CD8-positive, alpha-beta T cell (primary cell): ENCODE measurements at places on chromosomes 2 and 18.

DNA sequence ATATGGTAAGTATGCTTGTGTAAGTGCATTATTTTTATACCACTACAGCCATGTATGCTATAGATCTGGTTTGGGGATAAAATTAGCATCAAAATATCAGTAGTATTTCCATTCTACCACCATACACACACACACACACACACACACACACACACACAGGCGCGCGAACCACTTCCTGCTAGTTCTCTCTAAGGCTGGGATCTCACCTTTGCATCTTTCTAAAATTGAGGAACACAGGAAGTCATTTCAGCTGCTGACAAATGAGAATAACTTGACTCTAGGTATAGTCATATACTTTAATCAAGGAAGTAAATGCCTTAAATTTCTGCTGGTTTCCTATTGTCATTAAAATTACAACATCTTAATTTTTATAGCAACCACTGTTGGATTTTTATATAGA lies 72.5 kb downstream of the RBM43 start:
- peak; percentile 31 for DNase-seq

GRCh38 chr2:179470992-179471391 lies 206.4 kb upstream of the SESTD1 start:
- DNase-seq = no peak

DNA sequence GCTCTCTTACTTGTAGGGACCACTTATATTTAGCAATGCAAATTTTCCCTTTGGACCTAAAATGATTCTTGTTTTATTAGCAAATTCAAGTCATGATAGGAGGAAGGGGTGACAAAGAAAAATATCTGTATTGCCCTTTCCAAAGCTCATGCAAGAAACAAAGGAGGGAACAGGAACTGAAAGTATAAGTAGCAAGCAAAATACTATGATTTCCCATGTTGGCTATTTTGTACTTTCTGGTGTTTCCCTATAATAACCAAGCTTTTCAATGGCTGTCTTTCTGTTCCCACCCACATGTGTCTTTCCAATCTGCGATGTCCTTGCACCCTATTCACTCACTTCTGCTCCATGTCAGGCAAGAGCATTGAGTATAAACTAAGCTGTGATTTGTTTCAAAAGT lies 279.7 kb downstream of the RNF144A start:
- no peak for DNase-seq

DNA sequence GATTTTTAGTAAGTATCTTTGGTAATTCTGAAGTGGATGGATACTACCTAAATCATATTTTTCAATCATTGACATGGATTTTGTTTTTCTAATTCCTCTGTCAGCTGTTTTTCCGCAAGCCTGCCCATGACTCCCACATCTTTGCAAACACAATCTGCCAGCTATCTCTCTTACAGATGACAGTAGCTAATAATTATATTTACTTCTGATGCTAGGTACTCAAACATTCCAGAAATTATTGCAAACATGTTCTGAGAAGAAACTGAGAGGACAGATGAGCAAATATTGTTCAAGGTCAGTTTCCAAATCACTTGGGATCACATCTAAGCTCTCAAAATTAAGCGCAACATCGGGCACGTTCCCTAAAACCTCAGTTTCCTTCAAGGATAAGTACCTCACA lies 270.0 kb upstream of the CDH19 start:
- DNase-seq = no peak

- no peak for DNase-seq
Measured at GRCh38 chr2:27690052-27690451, 26.4 kb downstream of the SLC4A1AP start.

DNA sequence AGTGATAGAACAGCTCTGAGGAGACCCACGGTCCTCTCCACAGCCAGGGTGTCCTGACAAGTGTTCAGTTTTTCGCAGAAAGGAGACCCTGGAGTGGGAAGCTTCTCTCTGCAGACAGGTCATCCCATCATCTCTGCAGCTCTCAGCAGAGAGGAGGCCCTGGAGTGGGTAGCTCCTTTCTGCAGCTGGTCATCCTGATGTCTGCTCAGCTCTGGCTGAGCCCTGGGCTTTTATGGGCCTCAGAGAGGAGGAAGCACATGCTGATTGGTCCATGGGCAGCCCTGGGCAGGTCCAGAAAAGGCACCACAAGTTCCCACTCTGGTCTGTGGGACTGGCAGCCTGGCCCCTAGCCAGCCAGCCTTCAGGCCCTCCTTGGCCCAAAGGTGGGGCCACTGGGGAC lies 72.3 kb upstream of the ST3GAL5 start:
- no peak for DNase-seq

DNA sequence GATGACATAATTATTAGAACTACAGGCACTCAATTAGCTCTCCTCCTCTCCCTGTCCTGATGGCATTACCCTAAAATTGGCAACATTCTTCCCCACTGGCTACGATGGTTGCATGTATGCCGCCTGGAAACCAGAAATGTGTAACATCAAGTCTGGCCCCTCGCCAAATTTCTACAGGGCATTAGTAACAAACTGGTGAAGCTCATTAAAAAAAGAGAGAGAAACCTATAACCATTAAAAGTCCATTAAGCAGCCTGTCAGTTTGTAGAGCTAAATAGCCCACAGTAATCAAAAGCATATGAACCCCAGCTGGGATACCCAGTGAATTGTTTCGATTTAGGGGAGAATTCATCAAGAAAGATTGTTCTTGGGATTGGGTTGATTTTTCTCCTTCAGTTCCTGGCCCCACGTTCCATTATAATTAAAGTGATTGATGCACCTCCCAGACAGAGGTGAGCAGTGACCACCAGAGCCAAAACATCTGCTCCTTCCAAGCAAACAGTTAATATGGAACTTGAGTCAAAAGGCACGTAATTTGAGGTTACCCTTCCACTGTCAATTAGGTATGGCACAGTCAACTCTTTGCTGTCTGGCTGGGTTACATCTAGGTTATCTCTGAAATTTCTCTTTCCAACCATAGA lies 208.6 kb downstream of the C1D start:
- DNase-seq = no peak

DNA sequence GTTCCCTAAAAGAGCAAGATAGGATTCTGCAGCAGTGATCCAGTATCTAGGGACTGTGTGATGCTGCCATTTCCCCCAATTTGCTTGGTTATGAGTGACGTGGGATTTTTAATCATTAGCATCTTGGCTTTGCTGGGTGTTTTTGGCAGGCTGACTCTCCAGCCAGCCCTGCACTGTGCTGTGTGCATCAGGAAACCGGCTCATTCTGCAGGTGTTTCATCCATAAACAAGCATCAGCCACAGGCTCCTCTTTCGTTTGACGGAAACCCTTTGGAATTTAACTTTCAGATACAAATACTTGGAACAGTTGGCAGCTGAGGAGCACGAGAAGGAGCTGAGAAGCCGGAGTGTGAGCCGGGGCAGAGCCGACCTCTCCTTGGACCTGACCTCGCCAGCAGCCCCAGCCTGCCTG lies 135.9 kb downstream of the TPGS2 start:
- no peak for DNase-seq

- DNase-seq = no peak
Measured at GRCh38 chr2:124920448-124920847, 895.4 kb downstream of the CNTNAP5 start.

- DNase-seq = no peak
Measured at GRCh38 chr18:37553633-37554398, 11.8 kb downstream of the CELF4 start.

GRCh38 chr2:218405746-218406208 lies 6.1 kb downstream of the CTDSP1 start:
- no peak for DNase-seq

- DNase-seq = no peak
Measured at GRCh38 chr18:5627776-5628511, 84.1 kb upstream of the EPB41L3 start.

DNA sequence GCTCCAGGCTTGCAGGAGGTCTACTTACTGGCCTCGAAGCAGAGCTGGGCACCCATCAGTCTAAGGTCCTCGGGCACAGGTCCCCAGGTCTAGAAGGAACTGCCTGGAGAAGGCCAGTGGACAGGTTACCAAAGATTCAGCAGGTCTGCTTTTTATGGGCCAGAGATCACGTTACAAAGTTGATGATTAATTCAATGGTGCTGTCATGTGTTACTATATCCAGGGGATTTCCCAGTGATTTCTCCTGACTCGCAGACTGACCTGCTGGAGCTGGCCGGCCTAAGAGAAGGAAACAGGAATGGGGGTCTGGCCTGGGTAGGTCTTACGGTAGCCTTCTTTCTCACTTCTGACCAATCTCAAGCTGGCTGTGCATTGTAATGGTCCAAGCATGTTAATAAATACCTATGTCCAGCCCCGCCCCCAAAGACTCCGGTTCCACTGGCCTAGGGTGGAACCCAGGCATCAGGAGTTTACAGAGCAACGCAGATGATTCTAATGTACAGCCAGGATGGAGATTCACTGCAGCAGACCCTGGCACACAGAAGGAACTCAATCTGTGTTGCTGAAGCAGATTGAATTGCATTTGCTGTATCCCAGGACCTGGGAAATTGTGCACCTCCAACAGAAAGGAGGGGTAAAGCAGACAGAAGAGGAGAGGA lies at the start of gene NEURL3:
Gene NEURL3, minus strand, starts transcription at position 127 of the 659 bp plus-strand sequence. Its CDS starts 71 bp downstream, at position 56.
- DNase-seq = no peak

GRCh38 chr18:13214609-13215008 lies 4.0 kb upstream of the LDLRAD4 start:
- DNase-seq = no peak

DNA sequence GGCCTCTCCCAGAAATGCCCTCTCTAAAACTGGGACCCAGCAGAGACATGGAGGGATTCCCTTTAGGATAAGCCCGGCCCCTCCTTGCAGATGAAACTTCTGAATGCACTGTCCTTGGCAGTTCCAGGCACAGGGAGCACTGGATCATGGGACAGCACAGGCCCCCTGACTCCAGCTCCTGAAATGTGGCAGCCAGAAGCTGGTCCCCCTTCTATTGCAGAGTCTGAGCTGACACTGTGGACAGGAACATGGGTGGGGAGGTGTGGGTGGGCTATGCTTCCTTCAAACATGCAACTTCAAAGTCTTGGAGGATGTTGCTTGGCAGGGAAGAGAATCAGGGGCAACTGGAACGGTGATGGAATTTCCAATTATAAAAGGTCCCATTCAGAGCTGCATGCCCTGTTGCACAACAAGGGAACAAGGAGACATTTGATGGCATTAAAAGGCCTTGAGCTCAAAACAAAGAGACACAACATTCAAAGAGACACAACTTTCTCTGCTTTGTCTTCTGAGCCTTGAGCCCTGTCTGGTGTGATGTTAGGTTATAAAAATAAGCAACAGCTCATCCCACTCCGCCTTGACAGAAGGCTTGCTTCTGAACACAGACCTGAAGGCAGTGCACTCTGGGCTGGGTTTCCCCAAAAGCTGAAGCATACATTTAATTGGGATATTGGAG lies 239.0 kb downstream of the OSR1 start:
- DNase-seq = no peak

DNA sequence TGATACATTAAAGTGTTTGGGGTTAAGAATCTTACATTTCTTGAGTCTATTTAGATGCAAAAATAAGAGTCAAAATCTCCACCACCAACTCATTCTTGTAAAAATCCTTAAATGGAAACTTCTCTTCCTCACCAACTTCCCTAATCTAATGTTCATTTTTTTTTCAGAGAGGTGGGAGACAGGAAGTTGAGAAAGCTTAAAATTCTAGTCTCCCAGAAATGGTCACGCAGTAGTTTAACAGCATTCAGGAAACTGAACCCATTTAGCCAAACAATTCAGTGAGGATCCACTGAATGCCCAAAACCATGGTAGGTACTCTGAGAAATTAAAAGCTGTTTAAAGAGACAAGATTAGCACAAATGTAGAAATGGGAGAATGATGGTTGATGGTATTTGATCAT lies 69.0 kb downstream of the TXNL1 start:
- no peak for DNase-seq

- no peak for DNase-seq
Measured at GRCh38 chr18:10440884-10441283, 13.6 kb upstream of the APCDD1 start.

- DNase-seq = no peak
Measured at GRCh38 chr2:224925061-224925809, 117.0 kb downstream of the DOCK10 start.

DNA sequence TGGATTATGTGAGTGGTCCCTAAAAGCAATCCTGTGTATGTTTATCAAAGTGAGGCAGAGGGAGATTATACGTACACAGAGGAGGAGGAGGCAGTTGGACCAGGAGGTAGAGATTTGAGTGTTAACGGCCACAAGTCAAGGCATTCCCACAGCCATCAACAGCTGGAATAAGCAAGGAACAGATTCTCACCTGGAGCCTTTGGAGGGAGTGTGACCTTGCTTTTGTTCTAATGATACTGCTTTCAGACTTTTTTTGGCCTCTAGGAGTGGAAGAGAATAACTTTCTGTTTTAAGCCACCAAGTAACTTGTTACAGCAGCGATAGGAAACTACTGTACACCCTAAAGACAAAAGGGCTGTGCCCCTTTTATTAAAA lies 18.1 kb downstream of the LCLAT1 start:
- no peak for DNase-seq

GRCh38 chr18:61662726-61663125 lies 230.1 kb downstream of the RNF152 start:
- DNase-seq = no peak

- DNase-seq = no peak
Measured at GRCh38 chr2:185628985-185629384, 109.6 kb upstream of the FSIP2 start.

- no peak for DNase-seq
Measured at GRCh38 chr2:101827246-101827645, 129.7 kb downstream of the MAP4K4 start.

- DNase-seq = no peak
Measured at GRCh38 chr2:45255563-45255962, 246.3 kb upstream of the SIX2 start.

DNA sequence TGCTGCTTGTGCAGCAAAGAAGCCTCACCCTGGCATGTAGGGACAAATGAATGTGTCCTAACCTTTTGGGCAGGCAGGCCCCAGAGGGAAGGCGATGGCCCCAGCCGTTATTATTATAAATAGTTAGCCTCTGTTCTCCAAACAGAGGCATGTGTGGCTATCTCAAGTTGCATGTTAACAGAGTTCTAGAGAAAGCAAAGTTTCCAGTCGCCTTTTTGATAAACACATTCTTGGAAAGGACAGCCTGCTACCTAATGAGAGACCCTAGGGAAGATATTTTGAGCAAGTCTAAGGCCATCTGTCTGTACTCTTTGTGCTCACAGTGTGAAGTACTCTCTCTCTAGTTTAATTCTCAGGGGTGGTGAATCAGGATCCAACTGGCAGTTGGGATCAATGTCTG lies 97.4 kb upstream of the FHL2 start:
- no peak for DNase-seq

DNA sequence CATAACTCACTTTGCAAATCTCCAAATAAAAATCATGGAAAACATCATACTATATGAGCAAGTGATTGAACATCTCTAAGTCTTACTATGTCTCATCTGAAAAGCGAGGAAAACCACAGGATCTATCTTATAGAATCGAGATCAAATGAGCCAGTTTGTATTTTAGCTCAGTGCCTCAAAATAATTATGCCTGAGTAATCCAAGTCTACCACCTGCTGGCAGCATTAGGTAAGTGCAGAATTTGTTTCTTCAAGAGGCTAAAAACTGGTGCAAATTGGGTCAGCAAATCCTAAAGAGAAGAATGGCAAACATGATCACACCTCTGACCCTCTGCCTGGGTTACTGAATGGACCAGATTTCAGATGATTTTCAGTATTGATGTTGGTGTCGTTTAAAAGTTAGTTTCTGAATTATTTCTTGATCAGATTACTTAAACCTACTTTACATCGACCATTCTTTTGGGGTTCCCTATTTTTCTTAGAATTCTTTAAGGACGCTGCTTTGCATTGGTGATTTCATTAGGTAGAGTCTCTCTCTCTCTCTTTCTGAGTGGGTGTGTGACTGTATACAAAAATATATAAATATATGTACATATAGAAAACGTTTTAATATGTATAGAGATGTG lies 12.7 kb upstream of the FHOD3 start:
- DNase-seq = peak; percentile 58
